ENCODE measurements at places on chromosomes 4 and X.

- DNase-seq: no peak
Measured at GRCh38 chrX:150574559-150575418, 6.4 kb downstream of the MTM1 start.

DNA sequence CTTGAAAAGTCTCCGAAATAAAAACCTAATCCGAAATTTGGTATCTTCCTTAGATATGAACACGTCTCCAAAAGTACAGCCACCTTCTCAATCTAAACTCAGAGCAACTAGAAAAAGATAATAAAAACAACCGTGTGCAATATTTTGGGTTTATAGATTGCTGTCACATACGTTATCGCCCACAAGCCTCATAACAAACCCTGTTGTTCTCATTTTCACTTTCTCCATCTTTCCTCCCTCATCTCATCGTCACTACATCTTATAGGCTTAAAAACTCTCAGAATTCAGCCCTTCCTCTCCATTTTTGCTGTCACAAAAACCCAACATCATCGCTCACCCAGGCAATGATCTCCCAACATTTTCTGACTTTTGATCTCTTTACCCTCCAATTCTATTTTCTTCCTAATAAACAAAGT lies 448 bp upstream of the SCFD2 start:
- no peak for DNase-seq

- DNase-seq: no peak
Measured at GRCh38 chrX:150184491-150184890, 178.6 kb upstream of the MAMLD1 start.

- no peak for DNase-seq
Measured at GRCh38 chr4:52661966-52662690, 3.0 kb upstream of the USP46 start.

- DNase-seq: peak; percentile 41
Measured at GRCh38 chr4:113821856-113822255, 60.3 kb upstream of the CAMK2D start.

GRCh38 chr4:26820346-26820745 lies 40.3 kb upstream of the STIM2 start:
- DNase-seq: no peak

DNA sequence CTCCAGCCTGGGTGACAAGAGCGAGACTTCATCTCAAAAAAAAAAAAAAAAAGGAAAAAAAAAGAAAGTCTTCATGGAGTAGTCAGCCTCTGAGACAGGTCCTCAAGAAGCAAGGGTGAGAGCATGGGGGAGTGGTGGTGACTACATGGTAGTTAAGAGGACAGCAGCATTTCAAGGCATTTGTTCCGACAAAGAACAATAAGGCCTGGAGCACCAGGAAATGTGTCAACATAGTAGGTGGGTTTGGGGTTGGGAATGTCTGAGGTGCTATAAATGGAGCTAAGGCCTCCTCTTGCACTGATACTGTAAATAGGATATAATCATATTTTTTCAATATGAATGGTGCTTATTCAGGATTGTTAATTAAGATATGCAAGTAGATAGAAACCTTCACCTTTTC lies 34.4 kb downstream of the GPR82 start:
- no peak for DNase-seq

GRCh38 chrX:73289039-73289438 lies 74.4 kb upstream of the NAP1L2 start:
- no peak for DNase-seq

GRCh38 chr4:95409127-95409526 lies 139.6 kb downstream of the UNC5C start:
- no peak for DNase-seq

GRCh38 chrX:16089086-16089485 lies 34.3 kb upstream of the GRPR start:
- DNase-seq: no peak

GRCh38 chr4:1193206-1194009 lies 21.0 kb upstream of the SPON2 start:
- DNase-seq: no peak

DNA sequence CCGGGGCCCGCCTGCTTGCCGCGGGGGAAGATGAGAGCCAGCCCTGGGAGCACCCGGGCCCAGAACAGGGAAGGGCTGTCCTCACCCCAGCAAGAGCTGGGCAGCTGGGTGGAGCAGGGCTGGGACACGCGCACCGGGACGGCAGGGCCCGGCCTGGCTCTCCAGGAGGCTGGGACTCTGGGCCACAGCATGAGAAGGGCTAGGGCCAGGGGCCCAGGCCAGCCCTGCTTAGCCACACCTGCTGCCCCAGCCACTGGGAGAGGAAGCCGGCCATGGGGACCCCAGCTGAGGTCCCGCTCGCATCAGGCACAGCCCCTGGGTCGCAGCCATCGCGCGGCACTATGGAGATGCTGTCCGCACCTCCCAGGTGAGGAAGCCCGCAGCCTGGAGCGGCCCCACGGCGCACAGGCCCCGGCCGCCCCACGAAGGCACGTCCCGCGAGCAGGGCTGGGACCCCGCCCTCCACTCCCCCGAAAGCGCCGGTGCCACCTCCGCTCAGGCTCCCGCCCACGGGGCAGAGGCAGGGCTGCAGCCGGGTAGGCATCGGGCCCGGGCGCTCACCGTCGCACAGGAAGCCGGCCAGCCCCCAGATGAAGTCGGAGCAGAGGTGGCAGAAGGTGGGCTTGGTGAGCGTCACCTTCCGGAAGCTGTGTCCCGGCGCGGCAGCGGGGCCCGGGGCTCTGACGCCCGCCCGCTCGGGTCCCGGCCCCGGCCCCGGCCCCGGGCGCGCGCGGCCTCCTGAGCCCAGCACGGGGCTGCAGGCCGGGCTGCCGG lies 531 bp downstream of the DGKQ start:
- no peak for DNase-seq

DNA sequence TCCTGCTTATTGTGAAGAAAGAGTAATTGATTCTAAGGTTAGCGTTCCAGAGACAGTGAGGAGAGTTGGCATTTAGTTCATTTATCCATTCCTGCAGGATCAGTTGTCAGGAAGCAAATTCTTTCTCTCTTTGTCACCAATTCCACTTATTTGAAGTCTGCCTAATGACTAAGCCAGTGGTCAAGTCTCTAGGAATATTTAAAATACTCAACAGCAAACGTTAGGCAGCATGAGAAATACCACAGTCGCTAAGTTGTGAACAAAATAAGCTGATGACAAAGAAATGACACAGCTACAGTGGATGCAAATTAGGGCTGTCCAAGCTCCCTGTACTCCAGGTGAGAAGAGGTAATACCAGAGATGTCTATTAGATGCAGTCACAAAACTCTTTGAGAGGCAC lies 6.6 kb upstream of the MAGEB17 start:
- peak; percentile 79 for DNase-seq

- no peak for DNase-seq
Measured at GRCh38 chr4:54233277-54233696, 4.2 kb downstream of the PDGFRA start.

GRCh38 chr4:2073808-2074481 lies 14.8 kb downstream of the NAT8L start:
- no peak for DNase-seq

DNA sequence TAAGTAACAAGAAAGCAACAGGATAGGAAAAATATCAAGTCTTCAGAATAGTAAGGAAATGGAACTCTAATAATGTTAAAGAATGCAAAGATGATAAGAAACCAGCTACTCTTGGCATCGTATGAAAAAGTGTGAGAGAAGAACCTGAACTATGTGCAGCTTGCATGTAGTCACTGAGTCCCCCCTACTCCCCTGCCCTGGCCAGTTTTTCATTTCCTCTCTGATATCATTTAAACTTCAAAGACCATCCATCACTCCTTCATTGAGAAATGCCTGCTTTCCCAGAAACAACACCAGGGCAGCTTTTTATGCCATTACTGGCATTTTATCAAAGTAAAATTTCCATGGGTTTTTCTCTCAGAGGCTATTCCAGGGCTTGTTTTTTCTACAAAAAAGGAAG lies 28.1 kb downstream of the INPP4B start:
- DNase-seq: no peak

GRCh38 chr4:113449410-113449974 lies 312.0 kb downstream of the CAMK2D start:
- DNase-seq: no peak

Measured in keratinocyte (primary cell).